ENCODE measurements at places on chromosomes 1 and 21.
A peak's percentile ranks its signal among the peaks of the same experiment; 100 is the strongest.

GRCh38 chr1:243268751-243269460 is 13.1 kb downstream of the SDCCAG8 start:
- no peak for DNase-seq

- no peak for DNase-seq
Measured at GRCh38 chr21:45027241-45028196, 46.9 kb upstream of the ADARB1 start.

DNA sequence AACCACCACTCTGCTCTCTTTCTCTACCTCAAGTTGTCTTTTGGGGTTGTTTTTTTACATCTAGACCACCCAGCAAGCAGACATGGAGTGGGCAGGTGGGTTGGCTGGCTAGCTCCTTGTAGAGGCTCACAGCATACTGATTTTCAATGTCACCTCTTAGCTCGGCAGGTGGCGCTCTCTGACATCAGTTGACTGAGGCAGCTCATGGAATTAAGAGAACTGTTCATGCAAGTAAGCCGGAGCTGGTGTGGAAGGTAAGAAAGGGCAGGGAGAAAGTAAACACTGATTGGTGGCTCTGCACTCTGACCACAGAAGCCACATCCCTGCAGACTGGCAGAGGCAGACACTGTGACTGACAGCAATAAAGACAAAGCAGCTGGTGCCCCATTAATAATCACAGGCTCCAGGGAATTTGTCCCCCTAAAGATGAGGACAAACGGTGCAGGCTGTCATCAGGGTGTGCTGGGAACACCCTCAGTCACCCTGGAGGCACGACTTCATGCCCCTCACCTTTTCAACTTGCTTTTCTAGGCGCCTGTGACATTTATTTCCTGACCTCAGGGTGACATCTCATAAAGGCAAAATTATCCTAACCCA is 226.8 kb downstream of the LMX1A start:
- peak; percentile 46 for DNase-seq

DNA sequence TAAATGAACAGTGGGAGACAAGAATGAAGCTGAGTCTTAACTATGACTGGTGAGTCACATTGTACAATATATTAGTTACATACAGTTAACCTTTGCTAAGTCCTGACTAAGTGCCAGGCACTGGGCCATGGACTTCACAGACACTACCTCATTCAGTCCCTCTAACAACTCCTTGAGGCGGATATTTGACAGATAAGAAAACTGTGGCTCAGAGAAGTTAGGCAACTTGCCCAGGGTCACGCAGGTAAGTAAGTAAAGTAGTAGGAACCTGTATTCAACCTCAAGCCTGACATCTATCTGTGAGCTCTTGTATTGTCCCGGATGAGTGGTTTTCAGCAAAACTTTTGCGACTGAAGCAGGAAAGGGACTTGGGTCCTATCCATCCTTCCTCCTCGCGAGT is 62.1 kb downstream of the GNG12 start:
- peak; percentile 63 for DNase-seq

DNA sequence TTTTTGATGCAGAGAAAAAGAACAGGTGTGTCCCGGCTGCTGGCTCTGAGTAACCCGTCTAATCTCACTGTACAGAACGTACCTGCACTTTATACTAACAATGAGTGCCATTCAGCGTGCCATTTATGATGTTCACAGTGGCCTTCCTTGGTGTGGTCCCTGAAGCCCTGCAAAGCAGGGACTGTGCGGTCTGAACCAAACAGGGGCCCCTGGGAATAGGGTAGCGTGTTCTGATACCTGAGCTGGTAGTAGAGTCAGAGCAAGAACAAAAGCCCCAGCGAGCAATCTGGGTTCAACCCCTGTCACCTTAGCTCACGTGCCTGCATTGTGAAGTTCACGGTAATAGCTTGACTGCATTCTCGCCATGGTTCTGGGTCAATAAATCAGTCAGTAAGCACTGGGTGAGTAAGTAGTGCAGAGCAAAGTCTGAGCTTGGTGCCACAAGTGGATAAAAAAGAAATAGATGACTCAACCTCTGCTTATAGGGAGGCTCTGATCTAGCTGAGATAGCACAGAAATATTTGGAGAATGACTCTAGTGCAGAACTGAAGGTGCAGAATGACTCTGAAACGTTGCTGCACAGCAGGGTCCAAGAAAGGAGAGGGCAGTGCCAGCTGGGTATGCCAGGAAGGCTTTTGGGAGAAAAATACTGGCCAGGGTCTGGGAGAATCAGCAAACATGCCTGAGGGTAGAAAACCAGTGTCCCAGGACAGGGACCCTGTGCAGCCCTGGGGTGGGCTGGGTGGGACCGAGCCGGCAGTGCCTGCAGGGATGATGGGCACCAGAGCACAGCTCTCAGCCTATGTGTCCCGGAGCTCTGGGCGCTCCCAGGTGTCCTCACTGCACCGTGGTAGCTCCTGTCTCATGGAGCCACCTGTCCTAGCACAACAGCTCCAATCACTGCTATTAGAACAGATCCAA is 125.9 kb downstream of the RHOU start:
- DNase-seq = peak; percentile 82

DNA sequence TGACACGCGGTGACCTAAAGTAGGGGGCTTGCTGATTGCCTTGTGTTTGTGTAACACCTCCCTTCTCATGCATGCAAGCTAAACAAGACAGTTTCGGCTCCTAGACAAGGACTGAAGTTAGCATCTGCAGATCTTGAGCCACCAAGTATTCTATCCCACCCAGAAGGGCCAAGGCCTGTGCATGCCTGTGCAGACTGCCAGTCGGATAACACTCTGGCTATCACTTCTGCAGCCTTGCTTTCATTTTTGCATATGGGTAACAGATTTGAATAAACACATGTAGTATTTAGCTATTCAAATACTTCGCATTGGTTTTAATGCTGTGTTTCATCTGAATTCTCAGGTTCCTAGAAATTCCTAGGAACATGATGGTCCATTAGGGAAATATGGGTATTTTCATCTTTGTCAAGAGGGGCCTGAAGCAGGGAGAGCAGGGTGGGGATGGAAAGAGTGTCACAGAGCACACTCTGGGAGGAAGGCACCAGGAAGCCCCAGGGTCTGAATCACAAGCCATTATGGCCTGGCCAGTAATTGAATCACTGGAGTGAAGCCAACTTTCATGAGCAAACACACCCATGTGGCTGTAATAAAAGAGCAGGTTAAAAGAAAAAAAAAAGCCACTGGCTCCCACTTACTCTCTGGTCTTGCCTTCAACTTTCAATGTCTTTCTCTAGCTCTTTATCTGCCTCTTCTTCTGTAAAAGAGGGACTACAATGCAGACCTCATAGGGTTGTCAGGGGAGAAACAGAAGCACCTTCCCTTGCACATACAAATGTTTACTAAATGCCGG is 28.3 kb downstream of the GADD45A start:
- peak; percentile 89 for DNase-seq

- peak; percentile 76 for DNase-seq
Measured at GRCh38 chr1:244730153-244730933, 77.4 kb downstream of the DESI2 start.

GRCh38 chr1:115453666-115454065 is 115.6 kb upstream of the NGF start:
- no peak for DNase-seq

DNA sequence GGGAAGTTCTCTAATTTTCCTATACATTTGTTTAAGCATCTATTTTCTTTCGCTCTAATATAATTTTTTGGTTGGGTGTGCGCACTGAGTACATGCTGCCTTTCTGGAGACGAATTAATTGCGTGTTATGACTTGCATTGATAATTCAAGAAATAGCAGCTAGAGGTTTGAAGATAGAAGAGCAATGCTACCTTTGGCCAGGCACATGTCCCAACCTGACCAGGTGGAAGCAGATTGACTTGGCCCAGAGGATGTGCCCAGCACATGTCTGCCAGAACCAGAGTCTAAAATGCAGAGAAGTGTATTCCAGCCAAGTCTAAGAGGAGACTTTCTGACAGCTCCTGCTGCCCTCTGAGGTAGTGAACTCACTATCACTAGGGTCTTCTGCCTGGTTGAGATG is 114.3 kb downstream of the SLC35F3 start:
- no peak for DNase-seq

DNA sequence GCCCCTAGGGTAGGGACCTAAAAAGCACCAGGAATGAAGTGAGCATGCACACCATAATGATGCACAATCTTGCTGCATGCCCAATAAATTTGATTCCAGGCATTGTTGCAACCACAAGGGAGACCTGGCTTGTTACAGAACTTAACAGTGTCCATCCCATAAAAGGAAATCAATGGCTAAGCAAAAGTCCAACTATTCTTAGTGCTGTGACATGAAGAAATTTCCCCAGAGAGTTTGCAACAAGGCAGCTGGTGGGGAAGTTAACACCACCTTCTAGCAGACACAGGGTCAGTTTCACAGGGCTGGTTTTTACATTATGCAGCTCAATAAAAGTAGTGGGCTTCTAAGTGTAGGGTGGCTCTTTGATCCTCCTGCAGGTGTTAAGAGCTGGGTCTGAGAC is 221.1 kb downstream of the KCNJ6 start:
- no peak for DNase-seq

GRCh38 chr21:32380940-32381339 is 11.9 kb downstream of the URB1 start:
- DNase-seq = no peak

DNA sequence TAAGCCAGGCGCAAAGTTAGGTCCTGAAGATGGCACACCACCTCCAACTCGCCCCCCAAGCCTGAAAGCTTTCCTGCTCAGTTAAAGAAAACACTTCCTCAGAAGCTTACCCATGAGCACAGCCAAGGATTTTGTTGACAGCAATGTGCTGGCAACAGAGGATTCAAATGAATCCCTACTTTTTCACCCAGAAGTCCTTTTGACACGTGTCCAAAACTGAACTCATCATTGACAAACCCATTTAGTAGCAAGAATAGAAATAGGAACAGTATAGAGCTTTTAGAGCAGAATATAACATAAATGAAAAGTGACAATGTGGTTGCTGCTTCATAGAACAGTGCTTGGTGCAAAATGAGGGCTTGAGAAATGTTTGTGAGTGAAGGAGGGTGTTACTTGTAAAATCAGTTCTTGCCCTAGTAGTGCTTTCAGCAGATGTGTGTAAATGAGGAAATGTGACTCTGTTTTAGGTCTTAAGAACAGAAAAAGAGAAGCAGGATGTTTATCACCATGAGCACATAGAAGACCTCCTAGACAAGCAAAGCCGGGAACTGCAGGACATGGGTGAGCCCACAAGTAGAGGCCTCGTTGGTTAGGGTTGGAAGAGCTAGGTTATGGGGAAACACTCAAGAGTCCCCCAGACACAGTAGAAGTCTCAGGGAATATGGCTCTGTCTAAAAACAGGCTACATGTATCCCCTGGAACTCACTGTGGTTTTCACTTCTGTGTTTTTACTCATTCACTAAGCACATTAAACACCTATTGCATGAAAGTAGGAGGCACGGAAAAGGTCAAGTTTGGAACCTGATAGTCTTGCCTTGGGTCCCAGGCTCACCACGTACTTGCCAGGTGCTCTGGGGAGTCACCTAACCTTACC is 48.6 kb upstream of the TMEM125 start:
- no peak for DNase-seq

- DNase-seq = no peak
Measured at GRCh38 chr1:168321945-168322344, 41.3 kb downstream of the TBX19 start.

DNA sequence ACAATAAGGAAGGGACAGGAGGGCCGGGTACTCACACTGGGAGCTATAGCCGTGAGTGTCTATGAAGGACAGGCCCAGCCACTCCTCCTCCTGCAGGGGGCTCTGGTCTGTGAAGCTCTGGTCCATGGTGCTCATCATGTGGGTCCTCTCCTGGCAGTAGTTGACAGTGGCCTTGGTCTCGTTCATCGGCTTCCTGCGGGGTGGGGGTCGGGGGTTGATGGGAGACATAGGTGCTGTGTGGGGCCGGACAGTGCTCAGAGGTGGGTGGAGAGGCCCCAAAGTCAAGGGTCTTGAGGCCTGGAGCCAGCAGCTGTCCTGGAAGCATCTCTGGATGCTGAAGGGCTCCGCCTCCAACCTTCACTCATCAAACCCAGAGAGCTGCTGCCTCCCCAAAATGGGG is 260.4 kb downstream of the PTPRU start:
- no peak for DNase-seq

DNA sequence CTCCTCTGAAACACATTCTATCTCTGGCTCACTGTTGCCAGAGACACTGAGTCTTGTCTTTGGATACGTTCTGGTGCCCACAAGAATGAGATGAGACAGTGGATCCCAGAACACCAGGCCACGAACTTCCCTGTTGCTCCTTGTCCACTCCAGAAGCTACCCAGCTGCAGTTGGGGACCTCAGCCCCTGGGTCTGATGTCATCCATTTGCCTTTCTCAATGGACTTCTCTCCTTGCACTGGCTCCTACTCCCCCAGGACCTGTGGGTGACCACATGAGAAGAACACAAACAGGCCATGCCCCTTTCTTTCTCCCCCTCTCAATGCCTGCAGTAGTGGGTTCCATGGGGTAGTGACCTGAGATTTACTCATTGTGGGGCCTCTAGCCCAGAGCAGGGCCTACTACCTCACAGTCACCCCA is 5.9 kb downstream of the NBPF1 start:
- DNase-seq = no peak

DNA sequence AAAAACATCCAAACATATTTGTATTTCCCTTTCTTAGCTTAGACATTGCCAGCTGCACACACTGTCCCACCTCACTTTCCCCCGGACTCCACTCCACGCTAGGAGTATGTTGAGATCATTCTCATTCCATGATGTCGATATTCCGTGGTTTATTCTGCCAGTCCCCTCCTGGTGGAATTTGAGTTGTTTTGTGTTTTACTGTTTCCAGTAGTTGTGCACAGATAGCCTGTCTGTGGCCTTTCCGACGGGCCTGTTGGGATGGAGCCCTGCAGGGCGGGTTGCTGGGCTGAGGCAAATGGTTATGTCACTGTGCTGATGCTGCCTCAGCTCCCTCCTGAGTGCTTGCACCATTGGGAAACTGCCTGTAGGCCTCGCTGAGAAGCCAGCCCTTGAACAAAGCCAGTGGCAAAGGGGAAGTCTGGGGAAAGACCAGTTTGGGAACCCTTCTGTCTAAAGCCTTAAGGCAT is 12.8 kb downstream of the TRAPPC10 start:
- DNase-seq = peak; percentile 77

GRCh38 chr1:28119556-28119955 is 31.1 kb upstream of the EYA3 start:
- DNase-seq = no peak

GRCh38 chr1:245441689-245442088 is 286.9 kb downstream of the KIF26B start:
- no peak for DNase-seq

DNA sequence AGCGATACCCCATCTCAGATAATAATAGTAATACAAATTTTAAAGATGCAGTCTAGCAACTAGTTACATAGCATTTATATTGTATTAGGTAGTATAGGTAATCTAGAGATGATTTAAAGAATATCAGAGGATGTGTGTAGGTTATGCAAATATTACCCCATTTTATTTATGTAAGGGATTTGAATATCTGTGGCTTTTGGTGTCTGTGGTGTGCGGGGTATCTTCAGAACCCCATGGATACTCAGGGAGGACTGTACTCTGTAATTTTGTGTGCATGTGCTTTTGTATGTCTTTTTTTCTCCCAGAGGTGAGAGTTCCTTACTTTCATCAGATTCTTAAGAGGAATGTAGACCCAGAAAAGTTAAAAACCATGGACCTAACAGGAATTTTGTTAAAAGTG is 12.8 kb downstream of the RNF2 start:
- no peak for DNase-seq

GRCh38 chr21:33966324-33966949 is 50.8 kb upstream of the ATP5PO start:
- no peak for DNase-seq

GRCh38 chr1:163928651-163929050 is 606.9 kb downstream of the NUF2 start:
- no peak for DNase-seq

- DNase-seq = no peak
Measured at GRCh38 chr21:34810786-34811185, 142.0 kb downstream of the CLIC6 start.

- no peak for DNase-seq
Measured at GRCh38 chr1:223525957-223526356, 132.7 kb downstream of the CCDC185 start.
